ENCODE measurements at places on chromosomes 5 and 9. TPM values are rescaled to one million over a fixed set of nuclear protein-coding genes. Genes with fewer than 3 reads are reported as not detected.

DNA sequence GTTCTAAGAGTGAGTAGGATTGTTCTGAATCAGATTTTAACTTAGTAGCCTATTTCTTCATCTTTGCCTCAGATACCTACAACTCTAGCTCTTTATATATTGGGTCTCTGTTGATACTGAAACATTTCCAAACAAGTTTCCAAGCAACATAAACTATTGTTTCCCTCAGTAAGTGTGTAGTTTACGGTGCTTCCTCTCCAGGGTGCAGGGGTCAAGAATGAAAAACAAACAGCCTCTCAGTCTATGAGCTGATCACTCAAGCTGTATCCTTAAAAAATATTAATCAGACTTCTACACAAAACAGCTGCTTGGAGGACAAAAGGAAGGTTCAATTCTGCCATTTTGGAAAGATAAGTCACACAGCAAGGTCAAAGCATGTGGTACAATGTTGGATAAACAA lies 75.0 kb downstream of the ADAMTS12 start:
- DNase-seq, result peak; percentile 97

GRCh38 chr9:103721056-103721455 lies 373.1 kb upstream of the SMC2 start:
- no peak for DNase-seq

- no peak for DNase-seq
Measured at GRCh38 chr9:108434502-108434901, 421.3 kb downstream of the ACTL7B start.

DNA sequence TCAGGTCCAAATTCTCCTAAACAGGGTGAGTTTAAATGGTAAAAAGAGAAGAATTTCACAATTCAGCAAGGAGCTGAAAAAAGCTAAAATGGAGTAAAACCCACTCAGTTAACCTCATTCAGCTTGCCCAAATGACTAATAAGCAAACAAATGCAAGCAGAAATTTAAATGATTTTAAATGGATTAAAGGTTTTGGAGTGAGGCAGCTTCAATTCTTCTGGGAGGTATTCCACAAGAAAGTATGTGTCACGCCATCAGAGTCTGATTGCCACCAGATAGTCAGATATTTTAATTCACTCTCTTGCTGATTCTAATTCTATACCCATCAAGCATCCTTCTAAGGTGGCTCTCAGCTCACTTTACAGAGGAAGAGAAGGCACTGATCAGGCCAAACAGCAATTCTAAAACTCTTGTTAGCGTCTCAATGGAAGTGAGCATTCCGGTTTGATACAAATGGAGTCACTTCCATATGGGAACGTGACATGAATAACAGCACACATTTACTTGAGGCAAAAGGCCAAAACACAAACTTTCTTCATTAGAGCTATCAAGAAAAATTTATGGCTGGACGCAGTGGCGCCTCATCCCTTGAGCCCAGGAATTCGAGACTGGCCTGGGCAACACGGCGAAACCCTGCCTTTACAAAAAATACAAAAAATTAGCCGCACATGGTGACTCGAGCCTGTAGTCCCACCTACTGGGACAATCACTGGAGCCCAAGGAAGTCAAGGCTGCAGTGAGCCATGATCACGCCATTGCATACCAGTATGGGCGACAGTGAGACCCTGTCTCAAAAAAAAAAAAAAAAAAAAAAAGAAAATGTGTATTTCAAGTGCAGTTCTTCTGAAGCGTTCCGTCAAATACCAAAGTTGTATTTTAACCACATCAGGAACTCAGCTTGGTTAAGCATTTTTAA lies 2.0 kb downstream of the CLK4 start:
- DNase-seq, result peak; percentile 39

- DNase-seq, result no peak
Measured at GRCh38 chr5:75384218-75384617, 47.2 kb downstream of the HMGCR start.

- peak; percentile 66 for DNase-seq
Measured at GRCh38 chr9:91423785-91424402, at the start of gene NFIL3. TSS of gene NFIL3 (minus strand) at chr9:91423832. CDS start at chr9:91410734, 13,098 bp downstream.

GRCh38 chr9:37251452-37251851 lies 131.1 kb downstream of the ZCCHC7 start:
- DNase-seq, result no peak

The KIF12 gene
- polyA plus RNA-seq, result 0.46 TPM

The TIMD4 gene
- polyA plus RNA-seq, result not detected

The PCSK5 gene
- polyA plus RNA-seq, result 2.6 TPM

The SLC4A9 gene
- not detected for polyA plus RNA-seq
